ENCODE measurements at places on chromosomes 6 and 20.
A peak's percentile ranks its signal among the peaks of the same experiment; 100 is the strongest.

DNA sequence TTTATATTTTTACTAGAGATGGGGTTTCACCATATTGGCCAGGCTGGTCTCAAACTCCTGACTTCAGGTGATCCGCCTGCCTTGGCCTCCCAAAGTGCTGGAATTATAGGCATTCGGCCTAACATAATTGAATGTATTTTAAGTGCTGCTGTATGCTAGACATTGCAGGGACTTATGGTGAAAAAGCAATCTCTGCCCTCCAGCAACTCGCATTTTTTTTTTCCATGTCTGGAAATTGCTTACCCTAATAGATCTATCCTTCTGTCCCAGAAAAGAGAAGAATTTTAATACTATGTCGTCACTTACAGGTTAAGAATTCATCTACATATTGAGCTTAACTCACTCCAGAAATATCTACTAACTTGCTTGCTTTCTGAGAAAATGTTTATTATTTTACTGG lies 10.4 kb downstream of the ITCH start:
- no peak for DNase-seq

GRCh38 chr6:25942561-25943147 lies 12.2 kb upstream of the SLC17A2 start:
- DNase-seq = peak; percentile 57

DNA sequence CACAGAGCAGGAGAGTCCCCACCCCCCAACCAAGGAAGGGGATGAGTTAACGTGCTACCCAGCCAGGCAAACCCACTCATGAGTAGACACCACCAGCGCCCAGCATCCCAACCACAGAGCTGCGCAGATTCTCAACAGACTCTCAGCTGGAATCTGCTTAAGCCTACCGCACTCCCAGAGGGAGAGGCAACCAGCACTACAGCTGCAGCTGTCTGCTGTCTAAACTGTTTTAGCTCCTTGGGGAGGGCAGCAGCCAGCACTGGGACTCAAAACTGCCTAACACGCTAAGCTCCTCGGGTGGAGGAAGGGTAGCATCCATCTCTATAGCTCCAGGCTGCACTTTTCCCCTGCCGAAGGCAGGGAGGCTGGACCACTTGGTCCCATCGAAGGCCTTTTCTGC lies 539.8 kb downstream of the EPHA7 start:
- DNase-seq = no peak

- DNase-seq = no peak
These were observed 256.1 kb downstream of the TBX18 start for GRCh38 chr6:84508334-84508733.

GRCh38 chr20:50695135-50695872 lies 4.0 kb upstream of the RIPOR3 start:
- DNase-seq = no peak

DNA sequence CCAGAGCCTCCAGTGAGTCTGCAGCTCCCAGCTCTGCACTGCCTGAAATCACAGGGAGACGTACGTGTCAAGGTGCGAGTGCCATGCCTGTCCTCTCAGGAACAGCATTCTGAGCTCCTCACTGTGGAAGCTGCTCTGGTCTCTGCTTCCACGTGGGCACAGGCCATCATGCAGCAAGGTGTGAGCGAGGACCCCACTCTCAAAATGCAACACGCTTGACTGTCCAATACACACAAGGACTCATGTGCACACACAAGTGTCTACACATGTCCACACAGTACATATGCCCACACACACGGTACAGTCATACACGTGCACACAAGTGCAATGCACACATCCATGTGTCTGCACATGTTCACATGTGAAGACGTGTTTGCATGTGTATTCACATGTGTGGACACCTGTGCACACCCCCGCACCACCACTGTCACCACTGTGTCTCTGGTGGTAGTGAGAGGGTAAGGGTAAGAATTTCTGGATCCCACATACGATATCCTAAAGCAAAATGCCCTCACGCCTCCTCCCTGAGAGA lies 260.5 kb downstream of the DLL1 start:
- DNase-seq = no peak

- DNase-seq = no peak
These were observed 158.1 kb upstream of the AKAP12 start for GRCh38 chr6:151081656-151082055.

- DNase-seq = no peak
These were observed 42.0 kb downstream of the UQCC1 start for GRCh38 chr20:35369804-35370203.

- DNase-seq = no peak
These were observed 182.0 kb downstream of the DOK5 start for GRCh38 chr20:54657268-54657826.

- DNase-seq = peak; percentile 12
These were observed 129.9 kb downstream of the LPA start for GRCh38 chr6:160534050-160534696.

- DNase-seq = no peak
These were observed 83.1 kb downstream of the GRM4 start for GRCh38 chr6:34062815-34063214.

- DNase-seq = peak; percentile 12
These were observed 169.5 kb downstream of the FRK start for GRCh38 chr6:115891111-115891669.

DNA sequence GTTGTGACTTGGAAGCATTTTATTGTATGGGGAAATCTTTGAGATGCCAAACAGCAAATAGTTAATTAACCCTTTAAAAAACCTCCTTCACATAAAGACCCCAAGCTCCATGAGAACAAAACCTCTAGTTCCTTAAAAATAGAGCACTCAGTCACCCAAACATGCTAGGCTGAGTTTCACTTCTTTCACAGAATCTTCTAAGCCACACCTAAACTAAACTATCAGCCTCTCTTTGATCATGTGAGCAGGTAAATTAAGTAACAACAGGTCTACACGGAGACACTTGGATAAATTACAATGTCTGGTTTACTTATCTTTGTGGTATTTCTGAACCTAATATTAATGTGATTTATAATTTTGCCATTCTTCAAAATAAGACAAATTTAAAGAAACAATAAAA lies 205.2 kb upstream of the MARCKS start:
- DNase-seq = peak; percentile 67

GRCh38 chr6:2449572-2449940 lies 204.2 kb upstream of the GMDS start:
- no peak for DNase-seq

GRCh38 chr6:75210885-75211739 lies 5.3 kb upstream of the COL12A1 start:
- DNase-seq = peak; percentile 74

- no peak for DNase-seq
These were observed 7.8 kb upstream of the BPIFB1 start for GRCh38 chr20:33275215-33275614.

- DNase-seq = peak; percentile 90
These were observed 15.0 kb upstream of the AKIRIN2 start for GRCh38 chr6:87716928-87717614.

GRCh38 chr20:63740627-63741353 lies 1.2 kb downstream of the SLC2A4RG start:
- peak; percentile 61 for DNase-seq

- DNase-seq = peak; percentile 77
These were observed 15.1 kb upstream of the LAMP5 start for GRCh38 chr20:9499126-9499899.

GRCh38 chr6:48641544-48641943 lies 530.5 kb upstream of the PTCHD4 start:
- DNase-seq = no peak

DNA sequence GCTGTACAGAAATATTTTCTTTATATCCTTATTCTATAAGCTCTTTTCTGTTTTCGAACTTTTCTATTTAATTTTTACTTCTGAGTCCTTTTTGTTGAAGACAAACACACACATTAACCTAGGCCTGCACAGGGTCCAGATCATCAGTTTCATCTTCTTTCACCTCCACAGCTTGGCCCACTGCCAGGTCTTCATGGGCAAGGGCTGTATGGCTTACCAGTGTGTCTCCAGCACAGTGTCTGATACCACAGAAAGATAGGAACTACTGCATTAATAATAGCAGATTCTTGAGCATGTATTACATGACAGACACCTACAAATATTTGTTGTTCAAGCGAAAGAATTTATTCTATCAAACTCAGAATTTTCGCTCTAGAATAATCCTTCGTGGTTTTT lies 24.4 kb downstream of the QKI start:
- no peak for DNase-seq

- no peak for DNase-seq
These were observed 128.7 kb downstream of the RIN2 start for GRCh38 chr20:19886661-19887288.

DNA sequence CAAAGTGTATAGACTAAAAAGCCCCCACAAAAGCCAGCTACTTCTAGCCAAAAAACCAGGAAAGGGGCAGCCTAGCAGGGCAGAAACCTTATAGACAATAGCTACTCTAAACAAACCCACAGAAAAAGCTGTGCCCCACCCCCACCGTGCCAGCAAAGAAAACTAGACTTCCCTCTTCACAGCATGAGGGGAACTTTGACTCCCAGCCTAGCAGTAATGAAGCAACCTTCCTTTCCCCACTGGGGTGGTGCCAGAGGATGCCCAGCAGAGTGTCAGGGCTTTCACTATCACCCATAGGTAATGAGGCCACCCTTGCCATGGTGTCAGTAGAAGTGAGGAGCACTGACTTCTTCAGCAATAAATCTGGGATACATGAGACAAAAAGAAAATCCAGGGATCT lies 99.0 kb upstream of the LGSN start:
- peak; percentile 52 for DNase-seq

DNA sequence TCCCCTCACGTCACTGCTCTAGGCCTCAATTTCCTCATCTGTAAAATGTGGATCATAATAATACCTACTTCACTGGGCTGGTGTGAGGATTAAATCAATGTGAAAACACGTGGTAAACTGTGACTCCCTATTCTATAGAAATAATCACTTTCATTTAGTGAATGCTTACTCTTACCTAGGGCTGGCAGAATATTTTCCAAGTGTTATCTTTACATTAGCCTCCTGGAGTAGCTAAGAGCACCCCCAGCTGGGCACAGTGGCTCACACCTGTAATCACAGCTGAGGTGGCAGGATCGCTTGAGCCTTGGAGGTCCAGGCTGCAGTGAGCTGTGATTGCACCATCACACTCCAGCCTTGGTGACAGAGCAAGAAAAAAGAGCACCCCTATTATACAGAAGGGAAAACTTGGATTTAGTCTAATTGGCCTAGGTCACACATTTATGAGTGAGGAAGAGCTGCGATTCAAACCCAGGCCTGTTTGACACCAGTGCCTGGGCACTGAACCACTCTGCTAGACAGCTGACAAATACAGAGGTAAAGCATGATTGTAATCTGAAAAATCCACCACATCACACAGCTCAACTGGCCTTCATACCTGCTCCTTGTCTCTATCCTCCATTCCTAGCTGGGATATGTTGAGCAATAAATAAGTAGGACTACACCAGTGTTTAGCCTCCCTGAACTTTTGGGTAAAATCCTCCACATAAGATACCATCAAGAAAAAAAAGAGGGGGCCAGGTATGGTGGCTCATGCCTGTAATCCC lies 1.4 kb upstream of the SNTA1 start:
- DNase-seq = peak; percentile 4

- peak; percentile 11 for DNase-seq
These were observed 1.7 kb downstream of the POPDC3 start for GRCh38 chr6:105178110-105178509.

- DNase-seq = peak; percentile 83
These were observed 34.5 kb upstream of the HBS1L start for GRCh38 chr6:135088818-135089809.

DNA sequence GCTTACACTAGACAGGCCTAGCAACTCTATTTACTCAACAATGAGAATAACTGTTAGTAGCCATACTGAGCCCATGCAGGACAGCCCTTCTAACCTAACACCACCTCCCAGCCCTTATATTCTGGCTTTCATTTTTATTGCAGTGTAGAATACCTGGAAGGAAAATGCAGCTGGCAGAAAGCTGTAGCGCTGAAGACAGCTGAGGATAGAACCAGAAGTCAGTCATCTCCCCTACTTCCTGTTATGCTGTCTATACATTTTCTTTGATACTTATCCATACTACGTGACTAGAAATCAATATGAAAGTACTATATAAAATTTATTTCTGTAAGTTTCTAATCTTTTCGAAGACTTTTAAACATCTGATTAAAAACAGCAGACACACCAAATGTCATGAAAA lies 182.6 kb upstream of the SHLD1 start:
- no peak for DNase-seq

DNA sequence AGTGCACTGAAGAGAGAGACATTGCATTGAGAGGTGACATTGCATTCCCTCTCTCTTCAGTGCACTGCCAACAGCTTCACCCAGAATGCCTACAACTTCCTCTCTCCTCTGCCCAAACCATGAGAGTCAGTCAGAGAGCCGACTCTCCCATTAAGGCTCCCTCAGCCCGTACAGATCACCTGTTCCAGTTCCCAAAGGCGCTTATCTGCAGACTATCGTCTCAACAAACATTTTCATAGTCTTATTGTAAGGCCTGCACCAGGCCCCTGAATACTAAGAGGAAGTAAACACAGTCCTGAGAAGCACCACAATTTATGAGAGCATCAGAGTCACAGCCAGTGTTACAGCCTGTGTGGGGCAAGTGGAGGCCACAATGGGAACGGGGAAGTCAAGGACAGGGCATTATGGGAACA lies 53.7 kb downstream of the GFOD1 start:
- DNase-seq = peak; percentile 73

DNA sequence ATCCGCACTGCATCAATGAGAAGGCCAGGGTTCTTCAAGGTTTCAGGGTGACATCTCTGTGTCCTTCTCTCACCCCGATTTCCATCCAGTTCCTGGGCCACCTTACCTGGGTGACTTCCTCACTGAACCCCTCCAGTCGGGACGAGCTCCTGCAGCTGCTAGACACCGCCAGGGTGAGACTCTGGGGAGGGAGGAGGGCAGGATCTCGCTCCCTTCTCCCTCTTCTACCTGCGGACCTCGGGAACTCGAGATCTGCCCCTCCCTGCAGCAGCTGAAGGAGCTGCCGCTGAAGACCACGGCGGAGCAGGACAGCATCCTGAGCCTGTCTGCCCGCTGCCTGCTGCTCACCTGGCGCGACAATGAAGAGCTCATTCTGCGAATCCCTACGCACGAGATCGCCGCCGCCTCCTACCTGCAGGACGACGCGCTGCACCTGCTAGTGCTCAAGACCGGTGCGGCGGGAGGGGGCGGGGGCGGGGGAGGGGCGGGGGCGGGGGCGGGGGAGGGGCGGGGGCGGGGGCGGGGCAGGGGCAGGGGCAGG lies 7.5 kb downstream of the CCM2L start:
- no peak for DNase-seq

- peak; percentile 67 for DNase-seq
These were observed 32.7 kb downstream of the CEBPB start for GRCh38 chr20:50223039-50224005.

DNA sequence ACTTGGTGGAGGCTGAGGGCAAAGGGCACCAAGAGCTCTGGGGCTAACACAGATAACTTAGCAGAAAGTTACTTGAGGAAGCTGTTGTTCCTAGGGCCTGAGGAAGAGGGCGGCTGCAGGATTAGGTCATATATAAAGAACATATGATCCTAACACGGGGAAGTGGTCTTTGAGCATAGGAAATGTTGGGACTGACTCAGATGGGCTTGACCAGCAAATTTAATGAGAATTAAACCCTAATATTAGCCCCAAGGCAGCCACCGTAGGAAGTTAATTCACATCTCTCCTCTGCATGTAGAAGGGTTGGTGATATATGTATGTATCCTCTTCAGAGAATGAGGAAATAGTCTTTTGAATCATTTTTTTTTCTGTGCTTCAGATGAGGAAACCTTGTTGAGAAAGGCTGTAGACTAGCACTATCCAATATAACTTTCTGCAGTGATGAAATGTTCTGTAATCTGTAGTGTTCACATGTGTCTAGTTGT lies 9.2 kb upstream of the ZBTB9 start:
- peak; percentile 95 for DNase-seq

GRCh38 chr6:144006736-144007477 lies 1.2 kb downstream of the PLAGL1 start:
- peak; percentile 19 for DNase-seq

- no peak for DNase-seq
These were observed 6.2 kb downstream of the RSPO3 start for GRCh38 chr6:127124680-127125079.

Measured in inflammatory macrophage treated with lipopolysaccharide for 4 hours (primary cell).